CD4-positive, alpha-beta memory T cell (primary cell): ENCODE measurements at places on chromosomes 2 and 18. TPM values are rescaled to one million over a fixed set of nuclear protein-coding genes. Genes with fewer than 3 reads are reported as not detected.

Gene DUSP2
- total RNA-seq: 33.4 TPM

- DNase-seq: no peak
These were observed 1.7 kb downstream of the ALLC start for GRCh38 chr2:3659447-3660432.

GRCh38 chr2:72263776-72264060, 116.1 kb upstream of the CYP26B1 start:
- no peak for DNase-seq

GRCh38 chr2:161122772-161123530, 37.3 kb upstream of the TANK start:
- DNase-seq: no peak

GRCh38 chr18:79910563-79911343, 40.7 kb downstream of the SLC66A2 start:
- DNase-seq: no peak

DNA sequence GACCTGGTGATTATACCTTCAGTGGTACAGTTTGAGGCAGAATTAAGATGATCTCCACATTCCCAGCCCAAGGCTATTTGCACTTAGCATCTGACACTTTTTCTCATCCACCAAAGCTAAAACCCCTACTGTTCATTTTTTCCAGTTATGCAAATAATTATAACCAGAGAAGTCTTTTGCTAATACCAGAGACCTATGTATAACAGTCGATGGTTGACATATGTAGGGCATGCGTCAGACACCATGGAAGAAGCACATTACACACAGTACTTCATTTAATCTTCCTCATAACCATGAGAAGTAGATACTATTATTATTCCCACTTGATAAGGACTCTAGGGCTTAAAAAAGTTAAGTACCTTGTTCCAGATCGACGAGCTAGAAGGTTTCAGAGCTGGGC, 36.5 kb downstream of the AP1S3 start:
- no peak for DNase-seq

DNA sequence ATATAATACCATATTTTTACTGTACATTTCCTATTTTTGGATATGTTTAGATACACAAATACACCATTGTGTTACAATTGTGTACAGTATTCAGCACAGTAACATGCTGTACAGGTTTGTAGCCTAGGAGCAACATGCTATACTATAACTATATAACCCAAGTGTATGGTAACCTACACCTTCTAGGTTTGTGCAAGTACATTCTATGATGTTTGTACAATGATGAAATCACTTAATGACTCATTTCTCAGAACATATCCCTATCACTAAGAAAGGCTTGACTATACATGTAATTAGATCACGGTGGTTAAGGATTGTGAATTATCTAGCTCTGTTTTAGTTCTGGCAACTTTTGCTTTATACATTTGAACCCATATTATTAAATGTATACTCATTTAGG, 31.3 kb downstream of the NPHP1 start:
- no peak for DNase-seq

DNA sequence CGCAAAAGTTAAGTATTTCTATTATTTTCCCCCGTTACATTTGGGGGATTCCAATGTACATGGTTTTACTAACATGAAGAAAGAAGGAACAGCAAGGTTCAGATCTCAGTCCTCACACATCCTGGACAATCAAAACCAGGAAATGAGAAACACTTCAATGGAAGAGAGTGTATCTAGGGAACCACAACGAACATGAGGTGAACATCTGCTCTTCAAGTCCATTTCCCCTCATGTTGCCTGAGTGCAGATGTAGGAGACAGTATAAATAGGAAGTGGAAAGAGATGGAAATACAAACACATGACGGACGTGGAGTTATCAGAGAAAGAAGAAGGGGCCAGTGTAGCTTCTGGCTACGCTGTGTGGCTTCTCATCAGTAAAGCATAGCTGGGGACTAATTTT, 52.6 kb downstream of the CHN1 start:
- DNase-seq: no peak
